ENCODE measurements at places on chromosomes 7 and 10.

GRCh38 chr7:353746-354325 is 63.9 kb downstream of the FOXL3 start:
- no peak for DNase-seq

GRCh38 chr7:129386506-129386905 is 47.7 kb upstream of the STRIP2 start:
- DNase-seq = no peak

- DNase-seq = no peak
Observed at GRCh38 chr10:125936331-125936730, 40.0 kb downstream of the FANK1 start.

GRCh38 chr10:20256969-20257368 is 440.7 kb downstream of the PLXDC2 start:
- no peak for DNase-seq

GRCh38 chr7:21141476-21141875 is 286.4 kb upstream of the SP4 start:
- no peak for DNase-seq
